ENCODE measurements at places on chromosomes 6 and 20.

GRCh38 chr20:14691994-14692393 is 354.6 kb upstream of the FLRT3 start:
- DNase-seq, result no peak

DNA sequence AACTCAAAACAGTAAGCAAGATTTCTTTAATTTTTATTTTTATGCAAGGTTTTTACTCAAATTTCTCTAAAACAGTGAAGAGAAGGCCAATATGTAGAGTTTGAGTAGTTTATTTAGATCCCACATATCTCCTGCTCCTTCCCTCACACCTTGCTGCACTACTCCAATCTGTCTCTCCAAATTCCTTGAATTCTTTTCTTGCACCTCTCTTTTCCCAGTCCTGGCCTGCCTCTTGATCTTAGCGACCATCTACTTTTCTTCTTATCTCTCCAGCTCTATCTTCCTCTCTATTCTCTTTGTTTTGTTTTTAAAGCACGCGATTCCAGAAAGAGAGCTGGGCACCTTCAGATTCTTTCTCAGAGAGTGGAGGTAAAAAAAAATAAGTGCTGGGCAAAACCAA is 86.7 kb upstream of the KCNQ5 start:
- no peak for DNase-seq

DNA sequence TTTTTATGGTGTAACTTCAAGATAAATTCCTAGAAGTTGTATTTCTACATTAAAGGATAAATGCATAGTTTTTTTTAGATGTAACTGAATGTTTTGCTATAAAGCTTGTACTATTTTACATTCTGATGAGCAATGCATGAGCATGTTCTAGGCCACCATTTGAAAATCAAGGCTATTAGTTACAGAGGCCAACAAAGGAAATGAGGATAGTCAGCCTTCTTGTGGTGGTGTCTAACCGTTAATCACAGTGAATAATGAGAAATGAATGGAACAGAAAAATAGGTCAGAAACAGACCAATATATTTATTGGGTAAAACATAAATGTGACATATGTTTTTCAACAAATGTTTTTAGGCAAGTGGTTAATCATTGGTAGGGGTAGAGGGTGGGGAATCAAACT is 37.6 kb upstream of the L3MBTL3 start:
- no peak for DNase-seq

GRCh38 chr6:21992178-21992967 is 304.5 kb downstream of the PRL start:
- DNase-seq, result no peak

DNA sequence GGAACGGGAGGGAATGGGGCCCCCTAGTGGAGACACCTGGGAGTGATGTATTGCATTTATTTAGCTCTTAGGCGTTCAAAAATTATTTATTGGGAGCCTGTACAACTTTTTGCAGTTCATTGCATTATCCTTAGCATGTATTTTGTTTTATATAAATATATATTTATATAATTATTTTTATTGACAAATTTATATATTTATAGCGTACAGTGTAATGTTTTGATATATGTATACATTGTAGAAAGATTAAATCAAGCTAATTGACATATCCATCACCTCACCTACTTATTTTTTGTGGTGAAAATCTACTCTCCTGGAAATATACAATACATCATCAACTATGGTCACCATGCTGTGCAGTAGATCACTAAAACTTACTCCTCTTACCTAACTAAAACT is 975 bp downstream of the SIRT5 start:
- no peak for DNase-seq

GRCh38 chr6:6085928-6086668 is 79.4 kb upstream of the NRN1 start:
- DNase-seq, result no peak

GRCh38 chr6:11194356-11195218 is 37.9 kb downstream of the NEDD9 start:
- DNase-seq, result no peak

- DNase-seq, result no peak
Observed at GRCh38 chr20:11544029-11544678, 373.5 kb upstream of the BTBD3 start.

DNA sequence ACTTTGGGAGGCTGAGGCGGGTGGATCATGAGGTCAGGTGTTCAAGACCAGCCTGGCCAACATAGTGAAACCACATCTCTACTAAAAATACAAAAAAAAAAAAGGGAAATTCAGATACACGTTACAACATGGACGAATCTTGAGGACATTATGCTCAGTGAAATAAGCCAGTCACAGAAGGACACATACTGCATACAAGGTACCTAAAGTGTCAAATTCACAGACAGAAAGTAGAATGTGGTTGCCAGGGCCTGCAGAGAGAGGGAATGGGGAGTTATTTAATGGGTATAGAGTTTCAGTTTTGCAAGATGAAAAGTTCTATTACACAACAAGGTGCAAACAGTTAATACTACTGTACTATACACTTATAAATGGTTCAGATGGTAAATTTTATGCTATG is 75.1 kb downstream of the SNX5 start:
- no peak for DNase-seq

GRCh38 chr20:56372850-56373249 is 14.1 kb downstream of the FAM210B start:
- no peak for DNase-seq

DNA sequence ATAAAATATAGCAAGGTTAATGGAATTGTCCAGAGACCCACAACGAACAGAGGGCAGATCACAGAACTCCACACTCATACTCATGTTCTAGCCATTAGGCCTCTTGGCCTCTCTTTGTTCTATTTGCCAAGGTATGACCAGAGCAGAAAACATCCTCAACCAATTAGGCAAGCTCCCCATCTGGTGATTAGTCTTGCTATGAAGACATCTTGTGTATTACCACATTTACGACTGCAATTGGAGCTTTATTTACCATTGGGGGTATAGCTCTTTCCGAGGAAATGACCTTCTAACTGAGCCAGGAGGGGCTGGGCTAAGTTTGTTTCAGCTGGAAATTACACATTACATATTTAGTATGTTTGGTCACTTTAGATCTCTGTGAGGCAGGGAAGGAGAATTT is 593.9 kb downstream of the CD109 start:
- DNase-seq, result no peak

DNA sequence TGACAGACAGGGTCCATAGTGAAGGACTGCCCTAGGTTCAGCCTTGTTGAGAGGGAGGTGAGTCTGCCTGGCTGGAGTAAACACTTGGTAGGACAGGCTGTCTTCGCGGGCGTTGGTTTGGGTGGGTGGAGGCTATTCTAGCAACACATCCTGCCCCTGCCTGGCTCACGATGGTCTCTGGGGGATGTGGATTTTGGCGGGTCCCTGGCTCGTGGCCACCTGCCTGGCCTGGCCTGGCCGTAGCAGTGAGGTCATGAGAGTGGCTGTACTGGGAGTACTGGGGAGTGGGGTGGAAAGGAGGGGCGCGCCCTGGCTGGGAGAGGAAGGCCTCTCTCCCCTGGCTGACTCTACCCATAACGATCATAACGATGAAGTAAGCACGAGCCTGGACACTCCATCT is 30.2 kb upstream of the MRPS18A start:
- DNase-seq, result no peak

GRCh38 chr6:6806844-6807518 is 218.5 kb downstream of the LY86 start:
- no peak for DNase-seq

DNA sequence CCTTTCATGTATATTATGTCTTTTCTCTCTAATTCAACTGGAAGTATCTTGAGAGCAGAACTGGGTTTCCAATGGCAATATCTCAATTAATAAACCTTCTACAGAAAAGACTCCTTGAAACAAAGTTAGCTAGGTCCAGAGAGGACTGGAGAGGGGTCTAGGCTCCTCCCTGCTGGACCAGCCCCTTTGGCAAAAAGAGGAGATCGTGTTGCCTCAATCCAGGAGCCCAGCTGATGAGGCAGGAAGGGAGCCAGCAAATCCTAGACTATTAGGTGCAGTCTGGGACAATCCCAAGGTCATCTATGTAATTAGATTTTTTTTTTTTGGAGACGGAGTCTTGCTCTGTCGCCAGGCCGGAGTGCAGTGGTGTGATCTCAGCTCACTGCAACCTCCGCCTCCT is 21.9 kb downstream of the BCL2L1 start:
- no peak for DNase-seq

DNA sequence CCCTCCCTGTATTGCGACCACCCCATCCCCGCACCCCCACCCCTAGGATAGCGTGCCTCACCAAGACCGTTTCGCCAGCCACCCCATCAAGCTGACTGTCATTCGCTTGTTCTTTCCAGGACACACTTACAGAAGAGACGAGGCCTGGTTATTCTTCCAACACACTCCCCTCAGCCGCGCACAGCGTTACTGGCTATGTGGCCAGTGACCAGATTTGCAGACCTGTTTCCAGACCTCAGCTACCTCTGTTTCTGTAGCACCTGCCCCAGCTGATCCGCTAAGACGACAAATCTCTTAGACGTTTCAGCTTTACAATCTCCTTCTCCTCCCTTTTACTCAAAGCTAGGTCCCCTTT is 26.1 kb downstream of the HLA-F start:
- DNase-seq, result no peak

- no peak for DNase-seq
Observed at GRCh38 chr6:68139130-68139529, 496.0 kb upstream of the ADGRB3 start.

DNA sequence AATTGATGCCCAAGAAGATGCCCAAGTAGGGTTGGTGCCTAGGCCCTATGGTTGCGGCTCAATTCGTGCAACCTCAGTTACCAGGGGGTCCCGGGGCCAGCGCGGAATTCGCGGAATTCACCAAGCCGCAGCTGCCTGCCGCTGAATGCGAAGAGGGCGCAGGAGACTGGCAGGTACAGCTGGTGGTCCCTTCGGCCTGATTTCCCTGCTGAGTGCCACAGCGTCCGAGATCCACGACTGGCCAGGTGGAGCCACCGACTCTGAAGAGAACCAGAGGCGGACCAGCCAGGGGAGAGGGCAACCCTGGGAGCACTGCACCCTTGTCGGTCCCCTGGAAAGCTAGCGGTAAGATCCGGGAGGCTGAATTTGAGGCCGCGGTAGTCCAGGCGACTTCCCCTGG is 6.8 kb upstream of the TFAP2D start:
- no peak for DNase-seq

DNA sequence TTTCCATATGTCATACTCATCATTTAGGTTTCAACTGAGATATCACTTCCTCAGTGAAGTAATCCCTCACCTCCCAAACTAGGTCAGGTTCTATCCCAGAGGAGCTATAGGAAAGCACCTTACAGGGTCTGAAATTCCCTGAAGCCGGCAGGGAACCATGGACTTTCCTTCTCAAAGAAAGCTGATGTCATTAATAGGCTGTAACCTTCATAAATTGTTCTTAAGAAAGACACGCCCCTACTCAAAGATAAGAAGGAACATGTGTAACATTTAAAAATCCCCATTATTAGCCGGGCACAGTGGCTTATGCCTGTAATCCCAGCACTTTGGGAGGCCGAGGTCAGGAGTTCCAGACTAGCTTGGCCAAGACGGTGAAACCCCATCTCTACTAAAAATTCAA is 50.0 kb upstream of the RNGTT start:
- DNase-seq, result no peak

GRCh38 chr6:38476888-38477287 is 162.8 kb downstream of the BTBD9 start:
- DNase-seq, result no peak

DNA sequence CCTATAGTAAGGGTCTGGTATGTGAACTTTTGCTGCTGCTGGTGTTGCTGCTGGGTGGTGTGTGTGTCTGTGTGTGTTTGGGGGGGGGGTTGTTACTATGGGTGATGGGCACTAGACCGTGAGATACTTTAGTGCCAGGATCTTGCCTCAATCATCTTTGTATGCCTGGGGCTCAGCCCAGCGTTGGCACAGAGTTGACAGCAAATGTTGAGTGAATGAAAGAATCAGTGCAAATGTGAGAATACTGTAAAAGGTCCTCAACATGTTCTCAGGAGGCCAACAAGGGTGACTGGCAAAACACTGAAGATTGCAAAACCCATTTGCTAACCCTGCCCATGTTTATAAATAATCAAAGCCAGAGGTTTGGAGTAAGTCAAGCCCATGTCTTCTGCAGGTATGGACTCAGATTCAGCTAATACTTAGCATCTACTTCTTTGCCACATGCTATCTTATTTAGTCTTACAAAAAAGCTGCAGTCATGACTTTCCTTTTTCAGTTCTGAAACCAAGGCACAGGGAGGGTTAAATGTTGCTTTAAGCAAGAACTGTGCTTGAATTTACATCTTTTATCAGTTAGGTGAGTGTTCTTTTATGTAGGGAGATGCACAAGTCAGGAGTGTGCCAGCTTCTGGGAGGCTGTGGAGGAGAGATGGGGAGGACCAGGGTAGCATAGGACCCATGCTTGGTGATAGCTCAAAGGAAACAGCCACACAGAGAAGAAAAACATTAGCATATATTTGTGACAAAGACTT is 125.3 kb upstream of the SPACA1 start:
- DNase-seq, result no peak

DNA sequence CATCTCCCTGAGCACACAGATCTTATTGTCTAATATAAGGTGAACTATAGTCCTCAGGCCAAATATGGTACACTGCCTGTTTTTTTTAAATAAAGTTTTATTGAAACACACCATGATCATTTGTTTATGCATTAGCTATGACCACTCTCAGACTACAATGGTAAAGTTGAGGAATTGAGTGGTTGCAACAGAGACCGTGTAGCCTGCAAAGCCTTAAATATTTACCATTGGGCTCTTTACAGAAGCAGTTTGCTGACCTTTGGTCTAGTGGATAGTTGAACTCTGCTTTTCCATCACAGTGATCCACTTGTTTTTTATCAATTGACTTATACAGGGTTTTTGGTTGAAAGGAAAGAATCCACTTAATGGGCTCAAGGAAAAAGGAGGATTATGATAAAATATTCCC is 27.3 kb upstream of the METTL24 start:
- DNase-seq, result no peak

DNA sequence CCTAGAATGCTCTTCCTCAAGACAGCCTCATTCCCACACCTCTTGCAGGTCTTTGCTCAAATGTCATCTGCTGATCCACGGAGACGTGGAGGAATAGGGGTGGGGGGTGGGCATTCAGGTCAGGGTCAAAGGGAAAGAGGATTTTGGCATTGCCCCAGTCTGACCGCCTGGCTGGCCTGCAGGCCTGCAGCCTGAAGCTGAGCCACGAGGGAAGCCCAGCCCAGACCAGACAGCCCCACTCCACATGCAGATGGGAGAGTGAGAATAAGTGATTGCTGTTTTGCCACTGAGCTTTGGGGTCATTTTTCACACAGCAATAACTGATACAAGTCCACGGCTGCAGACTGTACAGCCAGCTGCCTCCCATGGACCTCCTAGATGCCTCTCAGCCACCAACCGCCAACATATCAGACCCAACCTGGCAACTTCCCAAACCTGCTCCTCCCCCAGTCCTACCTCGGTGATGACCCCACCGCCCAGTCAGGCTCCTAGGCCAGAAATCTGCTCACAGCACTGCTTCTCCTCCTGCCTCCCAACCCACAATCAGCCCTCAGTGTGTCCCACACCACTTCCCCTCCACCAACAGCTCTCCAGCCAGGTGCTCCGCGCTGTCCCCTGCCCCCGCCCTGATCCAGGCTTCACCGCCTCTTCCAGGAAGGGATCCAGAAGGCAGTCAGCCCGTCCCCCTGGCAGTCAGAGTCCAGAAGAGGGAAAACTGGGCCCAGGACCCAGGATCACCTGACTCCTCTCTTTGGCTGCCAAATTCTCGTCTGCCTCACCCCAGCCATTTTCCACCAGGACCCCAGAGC is 14.0 kb downstream of the KIAA1755 start:
- DNase-seq, result peak; percentile 42

Data from substantia nigra (tissue), 51 donors.